Activated T-cell treated with anti-CD3 and anti-CD28 coated beads, Interleukin-2, amount 50 U/mL, for 72 hours (primary cell): ENCODE measurements at places on chromosomes 4 and X. TPM values are rescaled to one million over a fixed set of nuclear protein-coding genes. Genes with fewer than 3 reads are reported as not detected.
A peak's percentile ranks its signal among the peaks of the same experiment; 100 is the strongest.

Gene FHIP1A
- 0.53 TPM for total RNA-seq

- H3K4me1 ChIP-seq: peaks cover 76% of the 10 kb centered on the region
- peaks cover 24% of the 10 kb centered on the region for H3K36me3 ChIP-seq
- no peaks in the 10 kb centered on the region for H3K27me3 ChIP-seq
- H3K4me3 ChIP-seq: no peak overlapping the region
- DNase-seq: no peak
Observed at GRCh38 chr4:107996949-107997788, 7.5 kb downstream of the HADH start.

Gene SCML2
- total RNA-seq: 3.0 TPM

Gene NAA11
- total RNA-seq: not detected

GRCh38 chr4:55178226-55179005, 53.0 kb upstream of the KDR start:
- H3K36me3 ChIP-seq: no peaks in the 10 kb centered on the region
- H3K27me3 ChIP-seq: no peaks in the 10 kb centered on the region
- no peak for DNase-seq
- no peaks in the 10 kb centered on the region for H3K4me1 ChIP-seq
- H3K27ac ChIP-seq: no peak overlapping the region
- no peak overlapping the region for H3K4me3 ChIP-seq

DNA sequence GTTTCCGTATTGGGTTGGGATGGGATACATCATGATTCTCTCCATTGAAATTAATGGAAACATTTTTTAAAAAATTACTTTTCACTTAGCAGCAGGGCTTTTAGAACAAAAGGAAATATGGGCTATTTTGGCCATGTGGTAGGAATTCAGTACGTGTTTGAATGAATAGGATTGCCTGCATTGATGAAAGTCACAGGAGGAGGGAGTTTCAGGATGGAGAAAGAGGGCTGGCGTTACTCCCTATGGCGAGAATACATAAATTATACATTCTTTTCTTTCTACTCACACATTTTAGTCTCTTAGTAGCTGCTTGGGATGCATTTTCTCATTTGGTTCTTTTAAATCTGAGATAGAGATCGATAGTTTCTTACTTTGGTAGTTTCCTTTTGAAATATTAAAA, 100.3 kb upstream of the PDHA1 start:
- peaks cover 10% of the 10 kb centered on the region for H3K27me3 ChIP-seq
- no peaks in the 10 kb centered on the region for H3K36me3 ChIP-seq
- DNase-seq: no peak
- H3K27ac ChIP-seq: no peak overlapping the region
- H3K4me3 ChIP-seq: no peak overlapping the region

- DNase-seq: no peak
- no peaks in the 10 kb centered on the region for H3K27me3 ChIP-seq
- no peaks in the 10 kb centered on the region for H3K4me1 ChIP-seq
Observed at GRCh38 chr4:181820553-181820952, 422.6 kb upstream of the TENM3 start.

DNA sequence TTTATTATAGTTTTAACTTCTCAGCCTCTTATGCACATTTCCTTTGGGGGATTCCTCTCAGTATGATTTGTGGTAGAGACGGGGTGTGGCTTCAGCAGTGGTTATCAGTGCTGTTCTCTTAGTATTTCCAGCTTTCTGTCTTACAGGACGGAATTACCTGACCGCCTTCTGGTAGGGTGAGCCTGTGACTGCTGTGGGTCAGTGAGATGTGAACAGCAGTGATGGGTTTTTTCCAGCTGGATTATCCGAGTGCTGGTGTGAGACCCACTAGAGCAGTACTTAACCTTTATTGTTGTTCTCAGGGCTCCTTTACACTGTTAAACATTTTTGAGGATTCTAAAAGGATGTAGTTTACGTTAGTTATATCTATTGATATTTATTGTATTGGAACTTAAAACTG, 135.2 kb downstream of the SLIT2 start:
- DNase-seq: no peak
- H3K27me3 ChIP-seq: no peaks in the 10 kb centered on the region
- no peaks in the 10 kb centered on the region for H3K36me3 ChIP-seq
- H3K4me3 ChIP-seq: no peak overlapping the region

DNA sequence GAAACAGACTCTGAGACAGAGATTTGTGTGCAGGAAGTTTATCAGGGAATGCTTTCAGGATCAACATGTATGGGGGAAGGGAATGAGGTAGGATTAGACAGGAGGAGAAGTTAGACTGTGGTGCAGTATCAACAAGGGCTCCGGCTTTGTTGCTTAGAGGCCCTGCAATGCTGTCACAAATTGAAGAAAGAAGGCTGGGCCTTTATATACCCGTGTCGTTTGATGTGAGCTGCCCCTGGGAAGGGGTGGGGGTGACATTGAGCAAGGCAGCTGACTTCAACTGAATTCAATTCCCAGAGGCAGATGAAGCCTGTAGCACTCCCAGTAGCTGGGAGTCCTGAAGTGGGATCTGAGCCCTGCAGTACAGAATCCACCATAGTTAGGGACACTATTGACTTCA, 29.5 kb upstream of the USP9X start:
- no peak overlapping the region for H3K4me3 ChIP-seq
- no peak overlapping the region for H3K27ac ChIP-seq
- H3K27me3 ChIP-seq: peaks cover 14% of the 10 kb centered on the region
- no peak for DNase-seq

DNA sequence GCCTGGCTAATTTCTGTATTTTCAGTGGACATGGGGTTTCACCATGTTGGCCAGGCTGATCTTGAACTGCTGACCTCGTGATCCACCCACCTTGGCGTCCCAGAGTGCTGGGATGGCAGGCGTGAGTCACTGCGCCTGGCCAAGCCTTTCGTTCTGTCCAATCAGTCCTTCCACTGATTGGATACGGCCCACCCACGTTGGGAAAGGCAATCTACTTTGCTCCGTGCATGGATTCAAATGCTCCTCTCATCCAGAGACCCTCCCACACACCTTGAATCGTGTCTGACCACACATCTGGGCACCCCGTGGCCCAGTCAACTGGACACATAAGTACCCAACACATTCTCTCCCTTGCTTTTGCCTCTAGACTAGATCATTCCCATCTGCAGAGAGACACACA, 74.9 kb downstream of the CRLF2 start:
- no peak for DNase-seq
- H3K4me3 ChIP-seq: no peak overlapping the region
- H3K4me1 ChIP-seq: no peaks in the 10 kb centered on the region
- H3K27ac ChIP-seq: no peak overlapping the region
- no peaks in the 10 kb centered on the region for H3K27me3 ChIP-seq

DNA sequence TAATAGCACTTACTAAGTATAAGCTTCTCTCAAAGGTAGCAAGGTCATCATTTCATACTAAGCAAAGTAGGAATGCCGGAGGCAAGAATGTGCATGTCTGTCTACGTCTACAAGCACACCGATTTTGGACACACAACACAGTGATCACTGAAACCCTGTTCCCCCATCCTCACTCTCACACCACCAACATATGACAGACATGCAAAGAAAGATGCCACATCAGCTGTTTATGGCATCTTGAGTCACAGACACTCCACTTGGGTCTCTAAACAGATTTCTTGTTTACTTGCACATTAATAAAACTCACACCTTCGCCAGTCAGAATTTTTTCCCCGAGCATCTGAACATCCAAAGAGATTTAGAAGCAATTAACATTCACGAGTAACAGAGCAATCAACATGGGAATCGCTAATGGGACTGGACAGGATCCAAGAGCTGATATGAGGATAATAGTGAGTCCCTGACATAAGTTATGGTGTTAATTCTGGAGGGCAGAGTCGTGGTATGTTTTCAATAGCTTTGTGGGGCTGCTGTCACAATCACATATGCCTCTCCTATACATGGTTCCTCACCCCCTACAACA, 324.1 kb downstream of the DHX15 start:
- H3K4me3 ChIP-seq: no peak overlapping the region
- H3K4me1 ChIP-seq: no peaks in the 10 kb centered on the region
- H3K27ac ChIP-seq: no peak overlapping the region
- DNase-seq: no peak

DNA sequence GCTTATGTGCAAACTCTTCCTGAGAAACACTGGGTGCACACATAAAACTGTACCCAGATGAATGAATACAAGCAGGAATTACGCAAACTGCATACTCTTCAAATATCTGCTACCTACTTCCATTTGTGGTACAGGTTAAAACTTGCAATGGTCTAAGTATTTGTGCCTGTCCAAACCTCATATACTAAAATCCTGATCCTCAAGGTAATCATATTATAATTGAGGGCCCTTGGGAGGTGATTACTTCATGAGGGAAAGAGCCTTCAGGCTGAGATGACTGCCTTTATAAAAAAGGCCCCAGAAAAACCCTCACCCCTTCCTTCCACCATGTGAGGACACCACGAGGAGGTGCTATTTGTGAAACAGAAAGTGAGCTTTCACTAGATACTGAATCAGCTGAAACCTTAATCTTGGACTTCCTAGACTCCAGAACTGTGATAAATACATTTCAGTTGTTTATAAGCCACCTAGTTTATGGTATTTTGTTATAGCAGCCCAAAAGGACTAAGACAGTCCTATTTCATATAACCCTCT, 1977.2 kb downstream of the PCDH7 start:
- no peak for DNase-seq
- no peaks in the 10 kb centered on the region for H3K27me3 ChIP-seq
- peaks cover 3% of the 10 kb centered on the region for H3K36me3 ChIP-seq
- H3K4me3 ChIP-seq: no peak overlapping the region
- H3K27ac ChIP-seq: no peak overlapping the region

Gene LARP1B
- total RNA-seq: 25.0 TPM

Gene SMIM10
- total RNA-seq: 0.99 TPM

DNA sequence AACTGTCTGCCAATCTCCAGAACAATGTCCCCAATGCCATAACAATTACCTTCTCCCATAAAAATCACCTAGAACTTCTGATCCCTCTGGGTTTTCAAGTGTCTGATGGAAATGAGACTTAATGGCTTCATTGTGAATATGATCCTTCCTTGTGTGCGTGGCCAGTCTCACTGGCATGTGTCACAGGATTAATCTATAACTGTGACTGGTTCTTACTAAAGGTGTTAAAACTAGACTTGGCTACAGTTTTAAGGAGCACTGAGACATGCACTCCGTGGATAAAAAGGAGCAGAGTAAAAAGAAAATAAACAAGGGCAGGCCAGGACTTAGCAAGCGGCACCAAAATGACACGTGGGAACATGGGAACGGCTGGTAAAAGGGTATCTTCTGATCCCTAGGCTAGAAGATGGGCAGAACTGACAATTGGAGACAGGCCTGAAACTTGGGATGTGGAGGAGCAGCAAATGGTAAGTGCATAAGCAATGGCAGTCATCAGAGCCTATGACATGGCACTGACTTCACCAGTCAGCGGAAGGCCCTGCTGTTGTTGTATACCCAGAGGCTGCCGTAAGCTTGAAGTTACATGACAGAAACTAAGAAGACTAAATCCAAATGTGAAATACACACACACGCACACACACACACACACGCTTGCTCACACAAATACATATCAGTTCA, 256.6 kb upstream of the NOCT start:
- no peaks in the 10 kb centered on the region for H3K4me1 ChIP-seq
- no peak overlapping the region for H3K4me3 ChIP-seq
- no peaks in the 10 kb centered on the region for H3K36me3 ChIP-seq
- DNase-seq: no peak
- H3K27ac ChIP-seq: no peak overlapping the region

GRCh38 chr4:86185659-86186058, 174.2 kb downstream of the MAPK10 start:
- H3K27ac ChIP-seq: no peak overlapping the region
- H3K4me3 ChIP-seq: no peak overlapping the region
- H3K27me3 ChIP-seq: no peaks in the 10 kb centered on the region
- H3K36me3 ChIP-seq: no peaks in the 10 kb centered on the region
- no peak for DNase-seq

GRCh38 chrX:134718105-134718965, 60.1 kb upstream of the PLAC1 start:
- H3K27me3 ChIP-seq: peaks cover 20% of the 10 kb centered on the region
- H3K4me1 ChIP-seq: peaks cover 21% of the 10 kb centered on the region
- H3K4me3 ChIP-seq: no peak overlapping the region
- no peak for DNase-seq

Gene SPANXN3
- total RNA-seq: not detected

Gene TEC
- total RNA-seq: 2.2 TPM

- DNase-seq: no peak
- peak overlapping the region; percentile 52 for H3K4me3 ChIP-seq
- H3K4me1 ChIP-seq: peaks cover 26% of the 10 kb centered on the region
- H3K27me3 ChIP-seq: no peaks in the 10 kb centered on the region
Observed at GRCh38 chr4:38819569-38819968, 15.0 kb upstream of the TLR1 start.

DNA sequence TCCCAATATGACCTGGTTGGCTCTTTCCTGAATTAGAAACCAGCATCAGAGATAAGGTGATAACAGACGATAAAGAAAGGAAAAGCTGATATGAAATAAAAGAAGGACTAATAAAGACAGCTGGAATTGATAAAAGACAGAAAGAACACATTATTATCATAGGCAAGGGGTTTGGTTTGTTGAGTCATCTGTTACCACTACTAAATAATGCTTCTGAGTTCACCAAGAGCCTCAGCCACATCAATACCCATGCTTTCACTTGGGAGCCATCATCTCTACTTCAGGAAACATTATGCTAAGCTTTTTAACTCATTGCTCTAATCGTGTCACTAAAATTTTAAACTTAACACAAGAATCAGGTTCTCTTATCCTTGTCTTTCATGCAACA, 27.6 kb downstream of the ANXA5 start:
- peaks cover 9% of the 10 kb centered on the region for H3K36me3 ChIP-seq
- no peaks in the 10 kb centered on the region for H3K27me3 ChIP-seq
- peak overlapping the region; percentile 42 for H3K27ac ChIP-seq
- no peak for DNase-seq
- H3K4me1 ChIP-seq: no peaks in the 10 kb centered on the region
- H3K4me3 ChIP-seq: no peak overlapping the region

DNA sequence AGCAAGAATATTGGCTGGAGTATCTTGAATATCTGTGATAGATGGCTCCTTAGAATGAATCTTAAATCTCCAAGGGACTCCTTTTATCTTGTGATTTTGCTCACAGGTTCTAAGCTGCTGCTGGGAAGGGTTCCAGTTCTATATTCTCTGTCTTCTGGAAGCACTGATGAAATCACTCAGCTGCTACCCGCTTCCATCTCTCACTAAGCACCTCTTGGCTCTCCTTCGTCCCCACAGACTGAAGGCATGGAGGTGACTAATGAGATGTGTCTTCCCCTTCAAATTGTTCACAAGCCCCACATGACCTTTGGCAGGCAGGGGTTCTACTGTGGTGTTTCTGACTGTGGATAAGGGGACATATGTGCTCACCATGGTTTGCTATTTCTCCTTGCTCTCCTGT, 75.9 kb downstream of the C4orf51 start:
- DNase-seq: no peak
- peaks cover 22% of the 10 kb centered on the region for H3K36me3 ChIP-seq
- peaks cover 46% of the 10 kb centered on the region for H3K4me1 ChIP-seq
- H3K27me3 ChIP-seq: peaks cover 12% of the 10 kb centered on the region
- peak overlapping the region; percentile 66 for H3K4me3 ChIP-seq
- H3K27ac ChIP-seq: peak overlapping the region; percentile 90

DNA sequence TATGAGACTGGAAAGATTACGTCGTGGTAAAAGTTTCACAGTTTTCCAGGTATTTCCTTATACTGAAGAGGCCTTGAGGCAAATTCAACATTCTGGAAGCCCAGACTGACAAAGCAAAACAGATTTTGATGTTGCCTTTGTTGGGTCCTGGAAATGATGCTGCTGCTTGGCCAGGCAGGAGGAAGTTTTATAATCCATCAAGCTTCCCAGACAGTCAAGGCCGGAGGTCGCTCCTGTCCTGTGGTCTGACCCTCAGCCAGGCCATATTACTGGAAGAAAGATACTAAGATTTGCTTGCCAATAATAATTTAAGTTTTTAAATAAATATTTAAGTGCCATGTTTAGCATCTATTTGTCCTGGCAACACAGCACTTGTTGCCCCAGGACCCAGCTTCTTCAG, 63.4 kb downstream of the TAPT1 start:
- H3K27me3 ChIP-seq: no peaks in the 10 kb centered on the region
- peak overlapping the region; percentile 54 for H3K27ac ChIP-seq
- no peak for DNase-seq

Gene MSX1
- total RNA-seq: not detected
